ENCODE measurements at places on chromosomes 4 and X.

DNA sequence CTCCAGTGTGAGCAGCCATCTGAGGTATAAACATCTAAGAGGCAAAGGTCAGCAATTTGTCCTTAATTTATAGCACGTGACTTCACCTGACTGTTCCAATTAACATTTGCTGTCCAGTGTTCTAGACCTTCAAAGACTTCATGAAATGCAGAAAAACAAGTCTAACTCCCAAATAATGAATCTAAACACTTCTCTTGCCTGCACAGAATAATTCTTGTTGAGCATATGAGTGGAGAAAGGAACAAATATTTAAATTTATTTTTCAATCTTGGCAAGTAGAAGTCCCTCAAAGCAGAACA, 12.0 kb downstream of the RFC1 start:
- DNase-seq = no peak

DNA sequence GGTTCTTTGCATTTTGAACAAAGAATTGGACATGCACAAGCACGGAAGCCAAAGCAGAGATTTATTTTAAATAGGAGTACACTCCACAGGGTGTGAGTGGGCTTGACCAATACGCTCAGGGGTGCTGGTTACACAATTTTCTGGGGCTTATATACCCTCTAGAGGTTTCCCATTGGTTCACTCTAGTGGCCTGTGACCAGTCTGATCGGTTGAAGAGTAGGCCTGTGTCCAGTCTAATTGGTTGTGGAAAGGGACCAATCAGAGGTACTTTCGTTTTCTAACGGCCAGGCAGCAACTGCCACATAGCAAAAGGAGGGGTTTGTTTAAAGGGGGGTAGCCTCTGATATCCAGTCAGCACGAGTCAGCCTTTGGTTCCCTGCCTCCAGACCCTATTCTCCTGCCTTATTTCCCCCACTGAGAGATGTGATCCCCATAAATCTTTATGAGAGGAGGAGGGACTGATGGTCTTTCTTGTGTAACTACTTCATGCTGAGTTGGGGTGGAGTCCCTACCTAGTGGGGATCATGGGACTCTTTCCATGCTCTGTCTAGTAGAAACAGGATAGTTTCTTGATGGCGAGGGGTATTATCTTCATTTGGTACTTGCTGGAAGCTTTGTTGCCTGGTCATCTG, 11.3 kb upstream of the AREG start:
- no peak for DNase-seq

- no peak for DNase-seq
Measured at GRCh38 chr4:2258091-2259035, 3.5 kb downstream of the MXD4 start.

DNA sequence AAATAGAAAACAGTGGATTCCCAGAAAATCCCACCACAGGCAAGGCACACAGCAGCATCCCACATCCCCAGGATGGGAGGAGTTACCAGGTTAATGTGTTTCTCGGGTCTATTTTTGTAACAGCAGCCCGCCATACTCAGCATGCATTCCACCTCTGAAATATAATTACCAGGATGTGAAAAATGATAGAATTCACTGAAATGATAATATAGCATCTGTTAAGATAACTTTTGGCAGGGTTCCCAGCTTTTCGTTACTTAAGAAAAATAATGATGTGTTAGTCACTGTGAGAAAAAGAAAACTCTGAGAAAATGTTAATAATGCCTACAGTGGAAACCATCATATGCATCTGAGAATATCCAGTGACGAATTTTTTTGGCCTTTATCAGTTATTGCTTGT, 87.1 kb downstream of the VCX2 start:
- no peak for DNase-seq

GRCh38 chr4:4673070-4673469, 131.2 kb upstream of the STX18 start:
- DNase-seq = no peak

GRCh38 chrX:78831523-78831922, 84.0 kb downstream of the LPAR4 start:
- DNase-seq = peak; percentile 28

DNA sequence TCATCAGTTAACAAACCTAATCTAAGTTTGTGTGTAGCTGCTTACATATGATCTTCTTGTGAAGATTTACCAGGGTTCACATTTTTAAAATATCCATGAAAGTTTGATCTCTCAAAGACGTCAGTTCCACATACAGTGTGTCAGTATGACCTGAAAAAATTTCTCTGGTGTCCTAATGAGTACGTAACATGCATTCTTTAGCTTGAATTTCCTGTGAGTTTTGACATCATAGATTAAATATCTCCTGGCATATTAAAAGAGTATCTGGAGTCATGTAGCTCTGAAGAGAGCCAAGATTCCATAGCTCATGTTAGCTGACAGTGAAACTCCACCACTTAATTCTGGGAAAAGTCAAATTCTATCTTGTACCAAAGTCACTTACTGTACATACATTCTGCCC, 43.9 kb upstream of the PDLIM5 start:
- no peak for DNase-seq

GRCh38 chrX:83759872-83760271, 101.1 kb upstream of the CYLC1 start:
- peak; percentile 10 for DNase-seq

GRCh38 chr4:40731792-40732245, 17.9 kb upstream of the NSUN7 start:
- DNase-seq = peak; percentile 35

DNA sequence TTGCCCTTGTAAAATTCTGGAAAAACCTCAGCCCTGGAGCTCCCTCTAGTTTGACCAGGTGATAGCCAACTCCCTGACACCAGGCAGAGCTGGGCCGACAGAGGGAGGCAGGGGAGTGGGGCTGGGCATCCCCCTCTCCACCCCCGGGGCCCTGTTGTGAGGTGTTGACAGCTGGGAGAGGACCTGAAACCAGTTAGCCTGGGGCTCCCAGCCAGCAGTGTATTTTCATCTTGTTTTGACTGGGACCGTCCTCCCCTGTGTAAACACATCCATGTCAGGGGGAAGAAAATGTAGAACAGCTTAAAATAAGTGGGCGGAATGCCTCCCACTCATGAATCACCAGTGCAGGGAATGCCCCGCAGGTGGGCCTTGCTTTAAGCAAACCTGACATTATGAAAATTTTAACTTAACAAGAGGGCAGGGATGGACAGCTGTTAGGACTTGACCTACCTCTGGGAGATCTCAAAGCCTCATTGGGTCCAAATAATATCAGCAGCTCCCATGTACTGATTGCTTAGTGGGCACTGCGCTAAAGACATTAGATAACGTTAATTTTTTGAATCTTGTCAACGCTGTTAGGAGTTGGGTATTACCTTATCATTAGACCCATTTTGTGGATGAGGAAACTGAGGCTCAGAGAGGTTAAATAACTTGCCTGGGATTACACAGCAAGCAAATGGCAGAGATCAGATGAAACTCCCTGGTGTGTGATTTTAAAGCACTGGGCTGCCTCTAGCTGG, 45.9 kb downstream of the TSC22D3 start:
- DNase-seq = no peak

DNA sequence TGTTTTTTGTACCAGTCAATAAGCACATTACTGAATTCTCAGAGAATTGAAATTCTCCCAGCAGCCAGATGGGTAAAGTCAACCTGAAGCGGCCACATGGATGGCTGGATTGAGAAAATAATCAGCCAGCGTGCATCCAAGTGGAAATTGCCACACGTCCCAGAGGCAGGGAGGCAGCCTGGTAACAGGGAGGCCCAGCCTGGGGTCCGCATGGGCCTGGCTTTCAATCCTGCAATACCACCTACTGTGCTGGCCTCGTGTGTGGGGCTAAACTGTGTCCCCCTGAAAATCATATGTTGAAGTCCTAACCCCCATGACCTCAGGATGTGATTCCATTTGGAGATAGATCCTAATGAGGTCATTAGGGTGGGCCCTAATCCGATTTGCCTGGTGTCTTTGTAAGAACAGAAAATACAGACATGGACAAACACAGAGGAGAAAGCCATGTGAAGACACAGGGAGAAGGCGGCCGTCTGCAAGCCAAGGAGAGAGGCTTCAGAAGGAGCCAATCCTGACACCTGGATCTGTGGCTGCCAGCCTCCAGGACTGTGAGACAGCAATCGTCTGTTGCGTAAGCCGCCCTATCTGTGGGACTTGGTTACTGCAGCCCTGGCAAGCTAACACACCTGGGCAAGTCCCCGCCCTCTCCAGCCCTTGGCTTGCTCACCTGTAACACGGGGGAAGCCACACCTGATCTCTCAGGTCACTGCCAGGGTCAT, 90.3 kb downstream of the JAKMIP1 start:
- DNase-seq = no peak

- no peak for DNase-seq
Measured at GRCh38 chr4:37531151-37531550, 155.0 kb downstream of the RELL1 start.

- DNase-seq = no peak
Measured at GRCh38 chr4:87732033-87732765, 67.2 kb upstream of the IBSP start.

DNA sequence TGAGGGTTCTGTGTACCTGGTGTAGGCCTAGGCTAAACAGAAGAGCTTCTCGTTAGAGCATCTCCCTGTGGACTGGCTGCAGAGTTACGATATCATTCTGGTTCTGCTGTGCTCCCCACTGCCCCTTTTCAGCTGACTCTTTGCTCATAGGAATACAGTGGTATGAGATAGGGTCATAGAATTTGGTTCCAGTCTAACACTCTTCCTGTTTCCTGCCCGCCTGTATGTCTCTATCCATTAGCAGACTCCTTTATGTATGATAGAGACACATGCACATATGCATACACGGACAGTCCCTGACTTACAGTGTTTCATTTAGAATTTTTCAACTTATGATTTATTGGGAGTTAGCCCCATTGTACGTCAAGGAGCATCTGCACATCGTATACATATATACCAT, 15.3 kb downstream of the RNF4 start:
- DNase-seq = no peak

- DNase-seq = no peak
Measured at GRCh38 chr4:87024201-87024600, 89.4 kb downstream of the AFF1 start.

DNA sequence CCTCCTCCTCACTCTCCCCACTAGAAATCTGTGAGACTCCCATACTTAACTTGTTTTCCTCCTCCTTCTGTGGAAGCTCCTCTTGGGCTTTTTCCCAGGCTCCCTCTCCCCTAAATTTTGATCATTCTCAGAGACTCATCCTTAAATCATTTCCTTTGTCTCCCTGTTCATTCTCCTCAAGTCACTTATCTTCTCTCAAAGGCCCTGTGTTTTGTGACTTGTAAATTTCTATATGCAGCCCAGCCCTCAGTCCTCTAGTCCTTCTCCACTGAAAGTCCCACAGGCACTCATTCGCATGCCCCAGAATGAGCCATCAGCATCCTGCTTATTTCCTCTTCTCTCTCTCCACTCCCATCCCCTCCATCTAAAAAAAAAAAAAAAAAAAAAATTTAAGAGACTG, 171.8 kb downstream of the SOWAHB start:
- DNase-seq = no peak

All from activated CD4-positive, alpha-beta T cell treated with anti-CD3 and anti-CD28 coated beads, Interleukin-2, amount 50 U/mL, for 16 hours (primary cell).